ENCODE measurements at places on chromosomes 2 and 18.
A peak's percentile ranks its signal among the peaks of the same experiment; 100 is the strongest.

DNA sequence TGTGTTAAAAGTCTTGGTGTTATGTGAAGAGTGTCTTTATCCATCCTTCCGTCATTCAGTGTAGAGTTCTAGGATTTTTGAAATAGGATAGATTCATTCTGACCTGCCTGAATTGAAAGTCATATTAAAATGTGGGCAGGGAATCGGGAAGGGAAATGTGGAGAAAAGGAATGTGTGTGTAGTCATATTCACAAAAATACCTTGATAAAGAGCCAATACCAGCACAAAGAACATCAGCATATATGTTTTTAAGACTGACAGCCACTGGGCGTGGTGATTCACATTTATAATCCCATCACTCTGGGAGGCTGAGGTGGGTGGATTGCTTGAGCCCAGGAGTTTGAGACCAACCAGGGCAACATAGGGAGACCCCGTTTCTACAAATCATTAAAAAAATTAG, 188.1 kb downstream of the CAMKMT start:
- DNase-seq, result no peak

DNA sequence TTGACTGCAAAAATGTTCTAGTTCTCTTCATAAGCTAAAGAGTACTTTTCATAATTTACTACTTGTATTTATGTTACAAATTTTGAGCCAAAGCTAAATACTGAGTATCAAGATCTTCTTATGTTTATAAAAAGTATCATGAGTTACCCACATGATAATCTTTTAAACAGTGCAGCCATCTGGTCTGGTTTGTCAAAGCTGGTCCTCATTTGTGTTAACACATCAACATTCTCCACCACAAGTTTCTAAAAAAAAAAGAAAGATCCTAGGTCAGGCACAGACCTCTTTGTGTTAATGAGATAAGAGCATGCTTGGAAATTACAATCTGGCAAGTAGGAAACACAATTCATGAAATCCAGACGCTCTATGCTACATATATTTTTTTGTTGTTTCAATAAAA, 75.5 kb upstream of the FRZB start:
- DNase-seq, result no peak

GRCh38 chr2:17519486-17519885, 1.2 kb upstream of the RAD51AP2 start:
- no peak for DNase-seq

DNA sequence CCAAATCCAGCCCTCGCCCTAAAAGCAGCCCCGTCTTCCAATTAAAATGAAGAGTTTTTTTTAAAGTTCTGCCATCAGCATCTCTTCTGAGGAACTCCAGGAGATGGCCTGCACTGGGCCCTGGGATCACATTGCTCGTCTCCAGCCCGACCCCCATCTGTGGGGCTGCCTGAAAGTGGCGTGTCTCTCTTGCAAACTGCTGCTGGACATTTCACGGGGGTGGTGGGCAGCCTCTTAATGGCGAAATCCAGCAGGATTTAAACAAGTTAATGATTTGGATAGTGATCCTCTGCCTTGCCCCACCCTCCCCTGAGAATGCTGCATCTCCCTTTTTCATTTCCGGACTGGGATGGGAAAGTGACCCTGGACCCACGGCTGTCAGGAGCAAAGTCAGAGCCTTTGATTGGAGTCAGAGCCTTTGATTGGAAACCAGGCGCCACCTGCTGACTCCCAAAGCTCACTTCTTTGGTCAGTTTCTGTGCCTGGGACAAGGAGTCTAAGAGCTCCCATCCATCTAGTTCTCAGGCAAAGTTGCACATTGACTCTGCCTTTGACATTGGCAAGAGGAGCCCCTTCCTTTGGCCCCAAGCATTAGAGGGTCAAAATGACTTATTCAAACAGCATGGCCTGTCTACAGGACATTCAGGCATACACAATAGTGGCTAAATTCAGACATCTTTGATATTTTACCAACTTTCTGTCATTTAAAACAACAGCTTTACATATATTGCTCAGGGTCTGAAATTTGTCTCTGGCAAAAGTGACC, 155.2 kb downstream of the SH3BP4 start:
- peak; percentile 40 for DNase-seq

DNA sequence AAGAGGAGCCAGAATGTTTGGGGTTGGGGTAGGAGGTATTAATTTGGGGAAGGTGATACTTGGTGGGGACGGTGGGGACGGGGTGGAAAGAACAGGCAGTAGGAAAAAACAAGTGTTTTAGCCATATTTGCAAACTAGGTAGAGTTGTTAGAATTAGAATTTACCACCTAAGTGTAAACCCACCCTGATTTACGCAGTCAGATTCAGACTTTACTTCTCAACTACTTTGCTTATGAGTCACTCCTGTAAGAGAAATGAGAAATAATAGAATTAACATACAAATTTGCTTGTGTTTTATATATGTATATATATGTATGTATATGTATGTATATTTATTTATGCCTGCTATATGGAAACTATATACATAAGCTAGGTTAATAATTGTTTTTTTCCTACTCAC, 1168.2 kb upstream of the ZEB2 start:
- no peak for DNase-seq

- DNase-seq, result no peak
Observed at GRCh38 chr2:139366681-139367080, 586.5 kb upstream of the NXPH2 start.

- DNase-seq, result no peak
Observed at GRCh38 chr2:47321411-47322031, 81.4 kb upstream of the MSH2 start.

DNA sequence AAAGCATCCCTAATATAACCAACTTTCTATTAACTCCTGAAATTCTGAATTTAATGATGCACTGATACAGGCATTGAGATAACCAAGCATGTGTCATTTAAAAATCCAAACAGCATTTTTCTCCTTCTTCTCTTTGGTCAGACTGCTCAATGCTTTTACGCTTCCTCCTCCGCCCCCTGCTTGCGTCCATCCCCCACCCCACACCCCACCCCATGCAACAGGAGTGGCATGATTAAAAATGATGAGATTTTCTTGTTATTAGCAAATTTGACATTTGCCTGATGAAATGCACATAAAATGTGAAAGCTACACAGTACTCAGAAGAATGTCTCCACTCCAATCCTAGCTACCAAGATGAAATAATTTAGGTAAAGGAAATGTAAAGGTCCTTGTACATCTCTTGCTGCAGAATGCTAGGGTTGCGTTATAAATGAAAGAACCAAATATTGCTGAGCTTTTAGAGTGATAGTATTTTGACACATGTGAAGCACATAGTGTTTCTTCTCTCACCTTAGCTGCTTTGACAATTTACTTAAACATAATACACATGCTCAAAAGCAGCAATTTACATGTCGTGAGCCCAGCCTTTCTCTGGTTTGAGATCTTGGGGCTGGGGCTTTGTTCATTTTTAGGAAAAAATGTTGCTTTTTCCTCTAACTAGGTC, 263.8 kb downstream of the MEIS1 start:
- no peak for DNase-seq

GRCh38 chr2:102061286-102061699, 69.5 kb downstream of the IL1R2 start:
- no peak for DNase-seq

DNA sequence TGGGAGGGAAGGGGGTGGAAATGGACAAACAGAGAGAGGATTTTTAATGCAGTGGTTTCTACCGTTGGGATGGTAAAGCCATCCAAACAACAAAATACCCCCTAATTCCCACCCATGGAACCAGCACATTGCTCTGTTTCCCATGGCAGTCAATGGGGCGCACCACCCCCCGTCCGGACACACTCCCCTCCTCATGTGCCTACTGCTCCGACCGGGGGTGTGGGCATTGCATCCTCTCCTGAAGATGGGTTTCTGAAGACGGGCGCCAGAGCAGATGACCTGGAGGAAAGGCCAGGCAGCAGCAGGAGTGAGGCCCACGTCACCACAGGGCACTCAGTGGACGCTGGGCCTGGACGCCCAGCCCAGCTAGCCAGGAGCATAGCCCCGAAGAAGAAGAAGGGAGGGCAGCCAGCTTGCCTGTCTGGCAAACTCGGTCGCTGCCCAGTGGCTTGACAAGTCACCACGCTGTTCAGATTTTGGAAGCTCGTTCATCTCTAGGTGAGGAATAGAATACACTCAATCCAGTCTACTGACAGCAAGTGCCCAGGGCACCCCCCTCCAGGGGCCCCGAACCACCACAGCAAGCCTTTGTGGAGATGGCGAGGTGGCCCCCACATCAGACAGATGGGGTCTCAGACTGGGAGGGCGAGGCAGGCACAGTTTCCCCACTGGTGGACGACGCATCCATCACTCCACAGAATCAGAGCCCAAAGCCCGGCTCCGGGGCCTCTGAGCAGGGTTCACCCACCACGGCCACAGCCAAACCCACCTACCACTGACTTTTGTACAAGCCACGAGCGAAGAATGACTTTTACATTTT, 296.2 kb upstream of the SALL3 start:
- DNase-seq, result no peak

DNA sequence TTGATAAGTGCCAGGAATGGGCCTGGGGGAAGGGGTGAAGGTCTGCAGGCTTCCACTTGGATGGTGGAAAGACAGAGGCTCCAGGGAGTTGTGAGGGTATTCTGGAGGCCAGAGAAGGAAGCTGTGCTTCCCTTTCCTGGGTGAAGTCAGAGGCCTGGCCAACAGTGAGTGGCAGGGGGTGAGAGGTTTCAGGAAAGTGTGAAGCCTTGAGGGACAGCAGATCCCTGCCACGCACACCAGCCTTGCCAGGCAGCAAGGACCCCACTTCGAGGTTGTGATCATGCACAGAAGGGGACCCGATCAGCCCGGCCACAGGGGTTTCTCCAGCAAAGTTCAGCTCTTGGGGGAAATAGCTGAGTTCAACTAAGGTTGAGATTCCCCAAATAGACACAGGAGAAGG, 66.5 kb downstream of the SMAD7 start:
- no peak for DNase-seq

- DNase-seq, result no peak
Observed at GRCh38 chr2:166494140-166494624, at the start of gene SCN7A. TSS of gene SCN7A (minus strand) at chr2:166494249. CDS start at chr2:166477696, 16,553 bp downstream.

DNA sequence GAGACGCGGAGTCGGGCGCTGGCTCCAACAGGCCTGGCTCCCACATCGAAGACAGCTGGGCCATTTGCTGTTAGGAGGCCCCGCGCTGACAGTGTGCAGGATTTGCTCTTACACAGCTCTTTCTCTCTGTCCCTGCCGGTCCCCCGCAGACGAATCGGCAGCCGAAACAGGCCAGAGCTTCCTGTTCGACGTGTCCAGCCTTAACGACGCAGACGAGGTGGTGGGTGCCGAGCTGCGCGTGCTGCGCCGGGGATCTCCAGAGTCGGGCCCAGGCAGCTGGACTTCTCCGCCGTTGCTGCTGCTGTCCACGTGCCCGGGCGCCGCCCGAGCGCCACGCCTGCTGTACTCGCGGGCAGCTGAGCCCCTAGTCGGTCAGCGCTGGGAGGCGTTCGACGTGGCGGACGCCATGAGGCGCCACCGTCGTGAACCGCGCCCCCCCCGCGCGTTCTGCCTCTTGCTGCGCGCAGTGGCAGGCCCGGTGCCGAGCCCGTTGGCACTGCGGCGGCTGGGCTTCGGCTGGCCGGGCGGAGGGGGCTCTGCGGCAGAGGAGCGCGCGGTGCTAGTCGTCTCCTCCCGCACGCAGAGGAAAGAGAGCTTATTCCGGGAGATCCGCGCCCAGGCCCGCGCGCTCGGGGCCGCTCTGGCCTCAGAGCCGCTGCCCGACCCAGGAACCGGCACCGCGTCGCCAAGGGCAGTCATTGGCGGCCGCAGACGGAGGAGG, 3.5 kb downstream of the GDF7 start:
- no peak for DNase-seq

All from kidney capillary endothelial cell (primary cell).